ENCODE measurements at places on chromosomes 13 and 19.

- DNase-seq: no peak
Observed at GRCh38 chr19:5893907-5894703, 9.5 kb downstream of the NDUFA11 start.

DNA sequence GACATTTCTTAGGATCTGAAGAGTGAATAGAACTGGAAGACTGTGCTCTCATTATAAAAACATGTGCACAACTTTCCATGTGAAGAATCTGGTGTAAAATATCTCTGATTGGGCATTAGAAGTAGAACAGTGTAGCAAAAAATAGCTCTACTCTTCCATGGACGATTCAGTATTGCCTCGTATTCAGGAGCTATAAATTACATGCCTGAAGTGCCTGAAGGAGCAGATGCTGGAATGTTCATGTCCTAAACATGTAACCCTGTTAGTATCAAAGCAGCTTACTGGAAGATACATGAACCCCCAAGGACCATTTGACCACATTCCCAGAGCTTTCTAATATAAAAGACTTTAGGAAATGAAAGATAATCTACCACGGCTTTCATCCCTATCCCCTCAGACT lies 528.9 kb downstream of the DACH1 start:
- DNase-seq: no peak

DNA sequence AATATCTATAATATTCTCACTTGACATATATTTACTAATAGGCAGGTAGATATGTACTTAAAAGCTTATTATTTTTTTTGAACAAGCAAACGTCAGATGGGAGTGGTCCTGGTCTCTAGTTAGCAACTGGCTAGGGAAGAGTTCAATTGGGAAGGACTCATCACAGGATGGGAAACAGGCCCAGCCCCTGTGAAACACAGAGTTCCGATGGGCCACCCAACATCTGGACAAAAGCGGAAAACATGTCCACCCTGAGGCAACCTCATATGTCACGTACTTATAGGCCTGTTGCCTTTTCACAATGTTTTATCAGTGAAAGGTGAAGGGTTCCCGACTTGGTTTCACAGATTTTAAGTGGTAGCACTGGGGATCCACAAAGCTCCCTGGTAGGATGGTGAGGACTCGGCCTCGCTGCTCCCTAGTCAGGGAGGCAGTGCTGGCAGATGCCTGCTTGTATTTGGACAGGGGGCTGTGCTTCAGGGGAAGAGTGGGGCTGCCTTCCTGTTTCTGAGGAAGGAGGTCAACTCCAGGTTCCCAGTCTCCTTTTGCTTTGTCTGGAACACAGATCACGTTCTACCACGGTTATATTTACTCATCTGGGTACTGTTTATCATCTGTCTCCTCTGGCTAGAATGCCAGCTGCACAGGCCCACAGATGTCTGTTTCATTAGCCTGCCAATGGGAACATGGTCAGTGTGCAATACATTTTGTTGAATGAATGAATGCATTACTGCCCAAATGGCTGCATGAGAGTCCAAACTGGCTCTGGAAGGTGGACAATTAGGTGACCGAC lies 49.4 kb upstream of the SLC15A1 start:
- DNase-seq: no peak

DNA sequence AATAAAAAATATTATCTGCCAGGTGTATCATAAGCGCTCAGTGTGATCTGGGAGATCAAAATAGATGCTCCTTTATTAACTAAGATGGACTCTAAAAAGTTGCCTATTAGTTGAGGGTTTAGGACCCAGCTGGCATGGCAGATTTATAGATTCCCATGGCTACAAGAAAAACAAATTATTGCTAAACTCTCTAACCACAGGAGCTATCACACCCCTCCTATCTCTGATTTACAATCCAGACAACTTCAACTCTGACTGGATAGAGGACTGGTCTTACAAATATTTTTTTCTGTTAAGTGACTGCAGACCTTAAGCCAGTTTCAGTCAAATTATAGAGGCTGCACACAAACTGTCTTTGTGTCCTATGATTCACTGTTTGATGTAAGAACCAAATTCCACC lies 45.4 kb upstream of the MYCBP2 start:
- DNase-seq: no peak

- DNase-seq: no peak
Observed at GRCh38 chr19:21693399-21693798, 74.0 kb downstream of the ZNF100 start.

- DNase-seq: no peak
Observed at GRCh38 chr13:29903996-29904395, 53.6 kb upstream of the UBL3 start.

DNA sequence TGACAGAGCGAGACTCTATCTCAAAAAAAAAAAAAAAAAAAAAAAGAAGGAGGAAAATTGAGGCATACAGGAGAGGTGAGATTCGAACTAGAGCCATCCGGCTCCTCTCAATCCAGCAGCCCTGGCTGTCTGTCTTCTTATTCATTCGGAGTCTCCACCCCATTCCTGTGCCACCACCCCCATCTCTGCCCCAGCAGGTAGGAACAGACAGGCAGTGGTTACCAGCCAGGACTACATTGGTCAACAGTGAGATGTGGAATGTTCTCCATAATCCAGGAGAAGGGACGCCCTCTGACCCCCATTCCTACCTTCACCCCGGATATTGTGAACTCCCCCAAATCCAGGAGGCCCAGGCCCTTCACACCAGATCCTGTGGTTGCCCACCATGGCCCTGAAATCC lies 6.6 kb upstream of the S1PR2 start:
- DNase-seq: no peak

- no peak for DNase-seq
Observed at GRCh38 chr13:46736541-46737310, 60.2 kb downstream of the ESD start.

GRCh38 chr13:76499891-76500290 lies 386.3 kb downstream of the KCTD12 start:
- DNase-seq: no peak

GRCh38 chr13:53848366-53848961 lies 819.9 kb downstream of the OLFM4 start:
- DNase-seq: no peak

DNA sequence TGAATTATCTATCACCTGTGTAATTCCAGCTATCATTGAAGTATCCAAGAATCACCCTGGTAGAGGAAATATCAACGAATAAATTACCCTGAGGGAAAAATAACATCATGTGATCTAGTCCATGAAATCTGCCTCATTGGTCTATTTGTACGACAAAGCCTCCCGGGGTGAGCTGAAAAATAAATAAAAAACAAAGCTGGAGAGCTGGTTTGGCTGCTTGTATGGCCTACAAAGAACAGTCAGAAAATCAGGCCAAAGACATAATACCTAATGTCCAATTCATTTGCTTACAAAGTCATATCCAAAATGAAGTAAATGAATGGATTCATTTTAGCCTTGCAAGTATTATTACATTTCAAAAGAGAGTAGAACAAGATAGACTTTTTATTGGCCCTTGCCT lies 449.9 kb downstream of the KLF12 start:
- no peak for DNase-seq

- no peak for DNase-seq
Observed at GRCh38 chr19:40150170-40150569, 41.1 kb upstream of the MAP3K10 start.

DNA sequence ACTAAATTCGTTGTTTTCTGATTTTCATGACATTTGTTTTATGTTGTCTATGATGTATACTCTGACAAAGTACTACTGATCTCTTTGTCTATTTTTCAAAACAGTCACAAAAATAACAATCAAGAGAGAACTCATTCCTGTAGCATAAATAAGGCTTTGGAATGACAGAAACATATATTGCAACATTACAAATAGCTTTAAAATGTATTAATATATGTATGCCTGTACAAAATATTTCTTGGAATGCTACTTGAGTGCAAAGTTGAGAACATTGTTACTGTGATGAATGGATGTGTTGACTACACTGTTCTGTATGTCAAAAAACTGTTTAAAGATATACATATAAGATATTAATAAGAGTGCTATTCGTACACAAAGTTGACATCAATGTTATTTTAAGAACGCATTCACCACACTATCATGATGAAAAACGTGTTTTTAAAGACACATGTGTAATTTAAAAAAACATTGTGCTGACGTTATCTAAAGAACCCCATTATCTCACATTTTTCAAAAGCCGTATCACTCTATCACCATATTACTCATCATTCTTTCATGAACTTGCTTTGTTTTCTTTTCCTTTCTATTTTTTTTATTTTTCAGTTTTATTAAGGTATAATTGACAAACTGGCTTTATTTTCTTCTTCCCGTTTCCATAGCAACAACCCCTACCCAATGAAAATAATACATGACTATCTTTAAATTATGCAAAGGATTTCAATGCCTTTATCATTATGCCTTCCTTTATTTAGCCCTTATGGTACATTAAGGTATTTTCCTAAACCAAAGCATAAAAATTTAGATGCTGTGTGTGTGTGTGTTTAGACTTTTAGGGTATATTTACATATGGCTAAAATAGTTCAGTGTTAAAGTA lies 918.8 kb downstream of the SLITRK1 start:
- DNase-seq: no peak

DNA sequence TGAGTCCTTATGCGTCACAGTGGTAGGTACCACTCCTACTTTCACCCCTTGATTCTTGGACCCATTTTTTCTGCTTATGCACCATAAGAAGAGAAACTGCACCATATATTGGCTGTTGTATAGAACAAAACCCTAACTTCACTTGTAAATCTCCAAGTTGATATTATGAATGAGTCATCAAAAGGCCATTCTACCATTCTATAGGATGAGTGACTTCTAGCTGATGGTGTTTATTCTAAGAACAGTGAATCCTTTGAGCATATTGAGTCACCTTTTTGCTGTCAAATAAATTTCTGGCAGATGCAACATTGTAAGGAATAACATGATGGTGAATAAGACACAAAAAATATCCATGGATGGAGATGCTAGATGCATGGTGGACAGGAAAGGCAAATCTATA lies 57.7 kb downstream of the POLR1D start:
- DNase-seq: no peak

Measured in activated naive CD8-positive, alpha-beta T cell treated with anti-CD3 and anti-CD28 coated beads, Interleukin-2, amount 10 ng/mL, durations not matched to agents 7 days and 5 days (primary cell).